ENCODE measurements at places on chromosomes 1 and 21. TPM values are rescaled to one million over a fixed set of nuclear protein-coding genes. Genes with fewer than 3 reads are reported as not detected.
A peak's percentile ranks its signal among the peaks of the same experiment; 100 is the strongest.

DNA sequence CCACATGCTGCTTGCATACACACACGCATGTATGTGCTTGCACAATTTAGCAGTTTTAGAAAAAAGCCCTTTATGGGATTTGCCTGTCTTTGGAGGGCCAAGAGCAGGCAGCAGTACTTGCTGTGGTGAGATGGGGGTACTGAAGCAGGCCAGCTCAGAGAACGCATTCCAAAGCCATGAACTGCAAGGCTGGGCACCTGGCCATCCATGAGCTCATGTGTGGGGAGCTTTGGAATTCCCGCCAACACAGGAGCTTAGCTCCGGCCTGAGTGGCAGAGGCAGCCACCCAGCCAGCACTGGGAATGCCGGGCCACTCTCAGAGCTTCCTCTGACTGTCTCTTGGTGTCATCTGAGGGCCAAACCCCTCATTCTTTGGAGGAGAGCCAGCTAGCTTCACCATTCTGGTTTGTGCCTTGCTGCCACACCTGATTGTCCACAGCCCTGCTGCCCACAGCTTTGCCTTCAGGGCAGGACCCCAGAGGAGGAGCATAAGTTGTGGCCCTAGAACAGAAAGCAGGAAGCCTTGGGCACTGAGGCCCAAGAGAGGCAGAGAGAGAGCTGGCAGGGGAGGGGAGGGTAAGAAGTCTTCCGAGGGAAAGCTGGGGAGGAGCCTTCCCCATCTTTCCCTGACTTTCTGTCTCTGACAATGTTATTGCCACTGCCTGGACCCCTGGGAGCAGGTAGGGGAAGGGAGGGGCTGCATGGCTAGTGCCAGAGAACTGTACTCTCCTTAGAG, 92.1 kb upstream of the POU3F1 start:
- peak; percentile 96 for DNase-seq

DNA sequence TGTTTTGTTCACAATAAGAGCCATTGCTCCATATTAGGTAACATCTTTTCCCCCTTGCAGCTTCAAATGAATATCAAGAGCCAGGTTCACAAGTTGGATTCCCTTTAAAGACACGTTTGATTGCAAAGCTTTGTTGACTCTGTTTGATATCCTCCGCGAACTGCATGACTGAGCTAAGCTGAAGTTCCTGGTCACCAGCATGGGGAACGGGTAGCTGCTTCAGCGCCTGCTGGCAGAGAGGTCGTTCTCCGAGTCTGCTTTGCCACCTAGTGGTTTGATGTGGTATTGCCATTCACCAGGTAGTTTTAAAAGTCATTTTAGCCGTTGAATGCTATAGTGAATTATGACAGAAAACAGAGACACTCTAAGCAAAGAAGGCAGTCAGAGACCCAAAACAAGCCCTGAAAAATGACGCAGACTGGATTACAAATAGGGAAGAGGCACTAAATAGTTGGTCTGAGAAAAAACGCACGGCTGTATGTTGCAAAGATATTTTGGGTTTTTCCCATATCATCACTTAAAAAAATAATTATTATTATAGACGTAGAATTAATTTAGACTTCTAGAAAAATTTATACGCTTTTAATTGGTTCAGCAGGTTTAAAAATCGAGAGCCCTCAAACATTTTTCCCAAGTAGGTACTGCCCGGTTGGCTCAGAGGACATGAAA, 193.5 kb upstream of the FMN2 start:
- peak; percentile 88 for DNase-seq

- DNase-seq: peak; percentile 68
Observed at GRCh38 chr1:40948741-40949443, 30.6 kb upstream of the CTPS1 start.

DNA sequence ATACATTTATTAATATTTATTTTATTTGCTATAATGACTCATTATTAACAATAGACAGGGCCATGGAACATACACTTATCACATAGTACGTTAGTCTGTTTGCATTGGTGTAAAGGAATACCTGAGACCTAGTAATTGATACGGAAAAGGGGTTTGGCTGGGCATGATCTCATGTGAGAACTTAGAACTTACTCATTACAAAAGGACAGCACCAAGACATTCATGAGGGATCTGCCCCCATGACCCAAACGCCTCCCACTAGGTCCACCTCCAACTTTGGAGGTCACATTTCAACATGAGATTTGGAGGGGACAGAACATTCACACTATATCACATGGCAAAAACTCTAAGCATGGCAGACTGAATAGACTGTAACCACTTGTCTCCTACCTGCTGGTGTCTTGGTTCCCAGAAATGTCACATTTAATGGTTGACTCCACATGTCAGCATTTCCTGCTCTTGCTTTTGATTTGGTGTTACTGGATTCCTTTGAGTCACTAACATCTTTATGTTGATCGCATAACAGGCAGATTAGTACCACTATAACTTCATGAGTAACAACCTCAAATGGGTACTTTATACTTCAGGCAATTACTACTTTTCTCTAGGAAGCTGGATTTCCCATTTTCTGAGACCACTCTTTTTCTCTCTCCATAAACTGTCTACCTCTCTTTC, 3.5 kb upstream of the C1orf116 start:
- DNase-seq: no peak

The C1orf116 gene
- polyA plus RNA-seq: 0.40 TPM

The GSTM2 gene
- 124 TPM for polyA plus RNA-seq

DNA sequence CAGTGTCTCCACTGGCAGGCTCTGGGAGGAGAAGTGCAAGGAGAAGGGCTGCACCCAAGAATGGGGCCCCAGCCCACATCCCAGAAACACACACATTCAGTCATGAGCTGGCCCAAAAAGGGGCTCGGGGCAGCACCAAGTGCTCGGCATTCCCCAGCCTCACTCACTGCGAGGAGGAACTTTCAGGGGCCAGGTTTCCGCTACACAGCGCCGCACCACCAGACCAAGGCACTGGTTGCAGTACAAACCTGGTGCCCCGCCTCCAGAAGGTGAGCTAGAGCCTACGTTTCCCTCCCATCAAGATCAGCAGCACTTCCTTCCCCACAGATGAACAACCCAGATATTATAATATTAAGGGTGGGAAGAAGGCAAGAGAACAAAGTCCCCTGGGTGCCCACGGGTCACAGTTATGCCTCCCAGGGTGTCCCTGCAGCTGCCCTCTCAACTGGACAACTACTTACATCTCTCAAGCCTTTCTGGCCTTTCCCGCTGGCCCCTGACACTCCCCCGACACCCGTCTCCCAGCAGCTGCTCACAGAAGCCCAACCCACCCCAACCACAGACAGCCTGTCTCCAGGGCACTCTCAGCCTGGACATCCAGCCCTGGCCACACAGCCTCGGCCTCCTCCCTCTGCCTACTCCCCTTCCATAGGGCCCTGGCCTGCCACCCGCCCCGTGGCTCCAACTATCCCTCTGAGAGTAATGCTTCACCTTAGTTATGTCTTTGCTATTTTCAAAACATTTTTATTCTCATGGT, 3.8 kb downstream of the PBXIP1 start:
- DNase-seq: no peak

The RNF207 gene
- 14.3 TPM for polyA plus RNA-seq

The CHAF1B gene
- polyA plus RNA-seq: 4.7 TPM

DNA sequence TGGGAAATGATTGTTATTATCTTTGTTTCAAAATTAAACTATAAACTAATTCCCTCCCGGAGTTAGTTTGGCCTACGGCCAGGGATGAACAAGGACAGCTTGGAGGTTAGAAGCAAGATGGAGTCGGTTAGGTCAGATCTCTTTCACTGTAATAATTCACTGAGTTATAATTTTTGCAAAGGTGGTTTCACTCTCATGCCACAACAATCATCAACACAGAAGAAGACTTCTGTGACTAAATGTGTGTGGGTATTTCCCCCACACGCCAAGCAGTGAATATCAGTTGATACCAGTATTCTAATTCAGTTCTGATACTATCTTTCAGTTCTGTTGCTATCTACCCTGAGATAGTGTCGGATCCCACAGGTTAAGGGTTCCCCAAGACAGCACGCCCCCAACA, 215.1 kb downstream of the S1PR1 start:
- DNase-seq: no peak

DNA sequence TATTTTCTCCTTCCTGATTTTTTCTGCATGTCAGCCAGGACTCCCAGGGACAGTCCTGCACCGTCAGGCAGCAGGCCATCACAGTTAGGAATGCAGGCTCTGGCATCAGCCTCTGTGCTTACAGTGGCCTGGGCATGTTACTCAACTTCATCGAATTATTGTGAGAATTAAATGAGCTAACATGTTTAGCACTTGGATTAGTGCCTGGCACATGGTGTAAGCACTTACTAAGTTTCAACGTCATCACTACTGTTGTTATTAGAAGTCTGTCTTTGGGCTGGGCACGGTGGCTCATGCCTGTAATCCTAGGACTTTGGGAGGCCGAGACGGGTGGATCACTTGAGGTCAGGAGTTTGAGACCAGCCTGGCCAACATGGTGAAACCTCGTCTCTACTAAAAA, 45.1 kb downstream of the SCCPDH start:
- DNase-seq: no peak

DNA sequence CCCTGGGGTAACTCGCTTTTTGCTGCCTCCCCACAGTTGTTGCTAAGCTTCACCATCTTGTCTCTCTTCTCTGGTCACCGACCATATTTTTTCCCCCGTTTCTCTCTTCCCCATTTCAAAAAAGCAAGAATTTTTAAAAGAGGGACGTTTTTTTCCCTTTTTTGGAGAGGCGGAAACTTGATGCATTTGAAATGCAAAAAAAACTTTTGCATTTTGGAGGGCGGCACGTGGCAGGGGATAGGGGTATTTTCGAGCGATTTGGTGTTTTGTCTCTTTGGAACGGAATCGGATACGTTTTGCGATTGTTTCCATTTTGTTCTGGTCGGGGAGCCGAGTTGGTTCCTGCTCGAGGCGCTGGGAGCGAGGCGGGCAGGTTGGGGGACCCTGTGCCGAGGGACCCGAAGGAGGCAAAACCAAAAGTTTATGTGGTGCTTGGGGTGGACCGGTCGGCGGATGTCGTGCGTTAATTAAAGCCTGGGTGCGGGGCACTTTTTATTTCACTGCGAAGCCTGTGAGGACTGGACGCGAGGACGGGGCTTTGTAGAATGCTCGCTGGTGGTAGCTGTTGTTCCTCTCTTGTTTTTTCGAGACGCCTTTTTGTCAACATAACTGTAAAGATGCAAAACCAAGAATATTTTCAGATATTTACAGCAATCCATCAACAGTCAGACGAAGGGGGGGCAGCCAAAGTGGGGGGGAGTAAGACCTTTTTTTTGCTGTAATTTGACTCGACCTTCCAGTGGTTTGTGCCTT, 884 bp downstream of the H3-3A start:
- peak; percentile 79 for DNase-seq
